ENCODE measurements at places on chromosomes 6 and 20.

GRCh38 chr6:84462698-84463097 lies 235.3 kb upstream of the CEP162 start:
- no peak for DNase-seq

DNA sequence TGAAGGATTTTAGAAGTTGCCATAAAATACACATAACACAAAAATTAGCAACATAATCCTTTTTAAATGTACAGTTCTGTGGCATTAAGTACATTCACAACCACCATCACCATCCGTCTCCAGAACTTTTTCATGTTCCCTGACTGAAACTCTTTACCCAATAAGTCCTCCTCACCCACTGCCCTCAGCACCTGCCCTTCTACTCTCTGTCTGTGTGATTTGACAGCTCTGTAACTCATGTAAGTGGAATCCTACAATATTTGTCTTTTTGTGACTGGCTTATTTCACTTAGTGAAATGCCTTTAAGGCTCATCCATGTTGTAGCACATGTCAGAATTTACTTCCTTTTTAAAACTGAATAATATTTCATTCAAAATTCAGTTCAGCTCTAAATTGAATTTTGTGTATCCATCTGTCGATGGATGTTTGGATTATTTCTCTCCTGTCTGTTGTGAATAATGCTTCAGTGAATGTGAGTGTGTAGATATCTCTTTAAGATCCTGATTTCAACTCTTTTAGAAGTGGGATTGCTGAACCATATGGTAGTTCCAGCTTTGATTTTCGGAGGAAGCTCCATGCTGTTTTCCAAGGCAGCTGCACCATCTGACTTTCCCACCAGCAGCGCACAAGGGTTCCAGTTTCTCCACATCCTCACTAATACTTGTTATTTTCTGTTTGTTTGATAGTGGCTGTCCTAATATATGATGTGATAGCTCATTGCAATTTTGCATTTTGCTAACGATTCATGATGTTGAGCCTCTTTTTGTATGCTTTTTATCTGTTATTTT lies 4.2 kb downstream of the ENTPD6 start:
- no peak for DNase-seq

- DNase-seq, result no peak
These were observed 891.4 kb downstream of the TFAP2A start for GRCh38 chr6:9523462-9523861.

DNA sequence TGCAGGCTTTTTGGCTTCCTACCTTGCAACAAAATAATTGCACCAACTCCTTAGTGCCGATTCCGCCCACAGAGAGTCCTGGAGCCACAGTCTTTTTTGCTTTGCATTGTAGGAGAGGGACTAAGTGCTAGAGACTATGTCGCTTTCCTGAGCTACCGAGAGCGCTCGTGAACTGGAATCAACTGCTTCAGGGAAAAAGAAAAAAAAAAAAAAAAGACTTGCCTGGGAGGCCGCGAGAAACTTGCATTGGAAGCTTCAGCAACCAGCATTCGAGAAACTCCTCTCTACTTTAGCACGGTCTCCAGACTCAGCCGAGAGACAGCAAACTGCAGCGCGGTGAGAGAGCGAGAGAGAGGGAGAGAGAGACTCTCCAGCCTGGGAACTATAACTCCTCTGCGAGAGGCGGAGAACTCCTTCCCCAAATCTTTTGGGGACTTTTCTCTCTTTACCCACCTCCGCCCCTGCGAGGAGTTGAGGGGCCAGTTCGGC lies 420 bp downstream of the SOX4 start:
- no peak for DNase-seq

GRCh38 chr20:22490287-22491193 lies 93.8 kb downstream of the FOXA2 start:
- DNase-seq, result no peak

GRCh38 chr20:36785308-36785707 lies 11.7 kb upstream of the DSN1 start:
- DNase-seq, result no peak

GRCh38 chr20:50146732-50147662 lies 6.5 kb downstream of the PEDS1 start:
- no peak for DNase-seq

- no peak for DNase-seq
These were observed 12.0 kb downstream of the PANK2 start for GRCh38 chr20:3901028-3901705.

DNA sequence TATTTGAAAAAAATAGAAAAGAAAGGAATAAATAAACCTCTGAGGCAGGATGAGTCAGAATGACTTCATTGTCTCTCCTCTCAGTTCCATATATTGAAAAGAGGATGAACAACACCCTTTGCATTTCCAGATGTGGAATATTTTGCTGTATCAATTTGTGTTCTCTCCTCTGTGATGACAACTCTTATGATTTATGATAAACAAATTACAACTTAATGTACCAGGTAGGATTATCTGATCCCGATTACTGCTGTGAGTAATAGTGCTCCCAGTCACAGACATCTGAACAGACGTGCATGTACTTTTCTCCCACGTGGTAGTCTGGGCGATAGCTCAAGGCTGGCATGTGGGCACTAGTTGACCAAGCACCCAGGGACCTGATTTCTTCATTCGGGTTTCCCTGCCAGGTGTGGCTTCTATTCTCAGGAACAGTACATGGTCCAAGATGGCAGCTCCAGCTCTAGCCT lies 142.1 kb upstream of the SULF2 start:
- no peak for DNase-seq

- DNase-seq, result peak; percentile 35
These were observed 127.5 kb downstream of the CDKAL1 start for GRCh38 chr6:20661721-20662120.

- DNase-seq, result no peak
These were observed 82.3 kb upstream of the FRMD1 start for GRCh38 chr6:168161371-168161750.

GRCh38 chr6:74170118-74170517 lies 474.1 kb downstream of the CD109 start:
- no peak for DNase-seq
